LHCN-M2 (cell line): ENCODE measurements at places on chromosomes 2 and 18. TPM values are rescaled to one million over a fixed set of nuclear protein-coding genes. Genes with fewer than 3 reads are reported as not detected.

MEP1B gene
- not detected in 2 replicates for total RNA-seq

LRRC30 gene
- total RNA-seq, result not detected in 2 replicates

ARHGAP15 gene
- 0.11 TPM in 1 of 2 replicates, not detected in the other for total RNA-seq

PLGLB1 gene
- 0.34 and 0.96 TPM in 2 replicates for total RNA-seq

EVX2 gene
- not detected in 2 replicates for total RNA-seq

DNA sequence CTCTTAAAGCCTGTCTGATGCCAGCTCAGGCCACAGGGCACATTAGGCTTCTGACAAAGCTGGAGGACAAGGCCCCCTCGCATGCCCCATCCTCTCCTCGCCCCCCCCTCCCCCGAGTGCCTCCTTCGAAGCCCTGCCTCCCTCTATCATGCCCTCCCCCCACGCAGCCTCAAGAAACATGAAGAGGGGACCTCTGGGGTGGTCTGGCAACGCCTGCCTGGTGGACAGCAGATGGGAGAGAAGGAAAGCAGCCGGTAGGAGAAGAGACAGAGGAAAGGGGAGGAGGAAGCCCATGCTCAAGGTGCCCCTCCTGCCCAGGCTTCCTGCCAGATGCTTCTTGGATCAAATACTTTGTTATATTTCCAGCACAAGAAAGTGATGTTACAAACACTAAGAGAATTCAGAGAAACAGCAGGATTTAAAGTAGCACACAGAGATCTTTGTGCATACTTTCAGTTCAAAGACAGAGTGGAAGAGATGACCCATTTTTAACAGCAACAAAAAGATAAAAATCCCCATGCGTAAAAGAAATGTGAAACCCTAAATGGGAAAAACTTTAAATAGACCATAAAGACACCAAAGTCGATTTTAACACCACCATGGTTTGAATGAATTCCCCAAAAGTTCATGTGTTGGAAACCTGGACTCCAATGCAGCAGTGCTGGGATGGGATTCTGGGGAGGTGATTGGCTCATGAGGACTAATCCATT is 19.0 kb downstream of the BOK start:
- no peak for DNase-seq

DNA sequence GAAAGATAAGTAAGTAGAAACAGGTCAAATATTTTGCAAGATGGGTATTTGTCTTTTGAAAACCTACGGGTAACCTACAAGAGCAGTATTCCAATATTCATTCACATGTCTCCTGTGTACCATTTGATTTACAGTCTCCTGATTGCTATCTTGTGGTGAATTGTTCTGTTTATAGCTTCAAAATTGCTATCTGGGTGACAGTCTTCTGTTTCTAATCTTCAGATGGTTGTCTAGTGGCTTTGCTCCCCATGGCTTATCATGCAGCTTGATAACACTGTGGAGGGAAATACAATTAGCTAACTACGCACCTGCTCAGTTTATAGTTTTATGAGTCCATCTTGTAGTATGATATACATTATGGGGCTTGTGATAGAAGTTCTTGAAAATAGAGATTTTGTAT is 816.8 kb downstream of the CPS1 start:
- no peak for DNase-seq

GRCh38 chr2:681312-681711 is 4.1 kb upstream of the TMEM18 start:
- DNase-seq, result no peak

DNA sequence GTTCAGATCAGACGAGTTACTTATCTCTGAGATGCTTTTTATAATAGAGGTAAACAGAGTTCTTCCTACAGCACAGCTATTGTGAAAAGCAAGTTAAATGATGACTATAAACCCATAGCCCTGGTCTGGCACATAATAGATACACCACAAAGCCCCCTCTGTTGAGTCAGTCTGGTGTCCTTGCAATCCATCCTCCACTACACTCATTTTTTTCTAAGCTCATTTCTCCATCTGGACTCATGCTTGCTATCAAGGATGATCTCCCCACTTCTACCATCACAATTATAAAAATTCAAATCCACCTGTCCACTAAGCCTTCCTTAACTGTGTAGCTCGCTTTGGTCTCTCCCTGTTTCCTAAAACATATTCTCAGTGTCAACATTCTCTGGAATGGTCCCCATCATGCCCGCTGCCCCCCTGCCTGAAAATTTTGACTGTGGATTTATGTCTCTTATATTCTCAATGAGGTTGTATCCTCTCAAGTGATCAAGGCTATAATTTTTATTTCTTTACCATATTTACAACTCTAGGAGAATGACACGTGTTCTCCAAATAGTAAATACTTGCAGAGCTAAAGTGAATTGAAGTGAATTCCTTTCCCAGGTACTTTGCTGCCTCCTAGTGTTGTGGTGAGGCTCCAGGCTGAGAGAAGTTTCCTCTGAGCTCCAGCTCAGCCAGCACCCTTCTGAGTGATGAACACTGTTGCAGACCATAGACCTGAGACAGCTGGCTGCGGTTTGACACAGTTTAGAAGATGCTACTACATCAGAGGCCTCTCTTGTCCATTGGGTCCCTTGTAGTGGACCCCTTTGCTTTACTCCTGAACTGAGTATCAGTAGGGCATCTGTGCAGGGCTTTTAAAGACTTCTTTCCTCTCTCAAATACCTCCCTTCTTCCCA is 108.7 kb downstream of the DPP10 start:
- no peak for DNase-seq

- DNase-seq, result peak; percentile 47
These were observed 81.4 kb upstream of the CABLES1 start for GRCh38 chr18:23053776-23054457.

DNA sequence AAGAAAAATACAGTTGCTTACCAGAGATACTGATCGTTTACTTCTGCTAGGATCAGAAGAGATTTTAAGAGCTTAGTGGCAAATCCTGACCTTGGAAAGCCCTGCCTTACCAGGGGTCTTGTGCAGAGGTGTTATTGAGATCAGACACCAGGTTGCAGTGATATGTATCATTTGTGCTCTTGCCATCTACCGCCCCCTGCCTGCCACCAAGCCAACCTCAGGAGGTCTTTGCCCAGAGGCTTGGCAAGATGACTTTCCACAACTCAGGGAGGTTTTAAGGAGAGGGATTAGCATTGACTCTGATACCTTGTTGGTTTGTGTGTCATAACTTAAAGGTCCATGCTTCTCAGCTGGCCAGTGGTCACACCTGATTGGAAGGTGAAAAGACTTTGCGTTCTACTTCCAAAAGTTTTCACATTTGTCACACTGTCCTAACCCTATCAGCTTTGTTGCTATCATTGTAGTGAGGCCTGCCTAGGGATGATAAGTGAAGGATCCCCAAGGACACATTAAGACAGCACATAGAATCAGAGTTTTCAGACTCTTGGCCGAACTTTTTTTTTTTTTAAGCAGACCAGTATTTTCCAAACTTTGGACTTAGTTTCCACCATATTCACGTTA is 46.2 kb upstream of the MGAT5 start:
- peak; percentile 52 for DNase-seq

DNA sequence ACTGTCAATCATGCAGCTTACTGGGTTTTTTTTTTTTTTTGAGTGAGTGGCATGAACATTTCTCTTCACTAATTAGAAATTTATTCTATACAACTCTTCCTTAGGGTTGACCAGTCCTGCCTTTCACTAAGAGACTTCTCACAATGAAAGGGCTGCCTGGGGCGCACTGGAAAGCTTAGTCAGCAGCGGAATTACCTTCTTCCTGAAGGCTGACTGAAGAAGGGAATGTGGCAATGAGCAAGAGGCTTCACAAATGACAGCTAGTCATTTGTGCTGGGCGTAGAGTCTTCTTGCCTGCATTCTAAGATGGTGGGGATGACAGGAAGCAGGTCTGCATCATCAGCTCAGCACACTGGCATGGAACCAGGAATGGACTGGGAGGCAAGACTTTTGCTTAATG is 15.6 kb upstream of the SCN3A start:
- no peak for DNase-seq

DNA sequence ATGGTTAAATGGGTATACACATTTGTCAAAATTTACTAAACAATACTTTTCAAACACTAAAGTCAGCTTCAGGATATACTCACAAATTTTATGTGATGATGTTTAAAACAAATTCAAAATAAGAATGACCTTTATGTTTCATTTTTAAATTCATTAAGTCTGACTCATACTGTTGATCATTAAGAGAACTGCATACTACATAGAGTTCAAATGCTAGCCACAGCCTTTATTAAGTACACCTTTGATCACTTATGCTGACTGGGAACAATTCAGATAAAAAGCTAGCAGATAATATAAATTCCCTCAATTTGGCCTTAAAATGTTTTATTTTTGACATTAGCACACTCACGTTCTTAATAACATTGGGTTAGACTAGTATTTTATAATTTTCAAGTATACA is 14.1 kb downstream of the LMAN1 start:
- DNase-seq, result no peak

DNA sequence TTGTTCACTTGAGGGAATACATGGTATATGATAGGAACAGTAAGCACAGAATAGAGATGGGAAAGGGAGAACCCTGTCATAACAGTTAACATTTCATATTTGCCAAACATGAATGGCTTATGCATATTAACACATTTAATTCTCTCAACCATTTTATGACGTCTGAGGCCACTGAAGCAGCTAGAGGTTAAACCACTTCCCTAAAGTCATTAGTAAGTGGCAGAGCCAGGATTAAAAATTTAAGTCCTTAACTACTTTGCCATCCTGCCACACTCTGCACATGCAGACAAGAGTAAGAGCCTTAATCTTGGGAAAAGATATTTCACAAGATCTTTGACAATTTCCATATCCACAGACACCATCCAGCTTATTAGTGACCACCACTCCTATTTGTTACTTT is 2.1 kb downstream of the LIPT1 start:
- no peak for DNase-seq

DNA sequence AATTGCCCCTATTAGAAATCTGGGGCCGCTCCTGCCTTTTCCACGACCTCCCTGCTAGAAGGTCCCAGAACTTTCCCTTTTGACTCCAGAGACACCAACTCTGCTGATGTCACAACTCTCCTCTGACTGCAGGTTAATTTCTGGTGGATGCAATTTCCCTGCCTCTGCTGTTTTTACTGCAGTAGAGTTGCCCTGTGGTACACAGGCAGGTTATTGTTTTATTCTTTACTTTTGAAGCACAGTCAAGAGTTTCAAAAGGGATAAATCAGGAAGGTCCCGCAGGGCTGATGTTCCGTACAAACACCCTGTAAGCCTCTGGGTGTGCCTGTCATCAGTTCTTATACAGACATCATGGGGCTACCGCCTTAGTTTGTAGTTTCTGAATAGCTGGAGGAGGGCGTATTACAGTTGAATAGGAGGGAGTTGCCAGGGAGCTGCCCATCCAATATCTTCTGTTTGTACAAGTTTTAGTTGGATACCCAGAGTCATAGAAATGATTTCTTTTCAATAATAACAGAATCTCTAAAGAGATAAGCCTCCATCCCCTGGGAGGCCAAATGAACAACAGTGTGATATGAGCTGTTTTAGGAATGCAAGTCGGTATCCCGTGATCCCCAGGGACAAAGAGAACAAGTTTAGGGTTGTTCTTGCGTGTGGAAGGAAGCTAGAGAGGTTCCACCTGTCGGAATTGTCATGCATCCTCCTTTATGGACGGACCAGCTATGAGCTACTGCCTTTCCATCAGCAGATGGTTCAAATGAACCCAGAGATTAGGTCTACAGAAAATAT is 108.4 kb upstream of the COPS8 start:
- peak; percentile 3 for DNase-seq

DNA sequence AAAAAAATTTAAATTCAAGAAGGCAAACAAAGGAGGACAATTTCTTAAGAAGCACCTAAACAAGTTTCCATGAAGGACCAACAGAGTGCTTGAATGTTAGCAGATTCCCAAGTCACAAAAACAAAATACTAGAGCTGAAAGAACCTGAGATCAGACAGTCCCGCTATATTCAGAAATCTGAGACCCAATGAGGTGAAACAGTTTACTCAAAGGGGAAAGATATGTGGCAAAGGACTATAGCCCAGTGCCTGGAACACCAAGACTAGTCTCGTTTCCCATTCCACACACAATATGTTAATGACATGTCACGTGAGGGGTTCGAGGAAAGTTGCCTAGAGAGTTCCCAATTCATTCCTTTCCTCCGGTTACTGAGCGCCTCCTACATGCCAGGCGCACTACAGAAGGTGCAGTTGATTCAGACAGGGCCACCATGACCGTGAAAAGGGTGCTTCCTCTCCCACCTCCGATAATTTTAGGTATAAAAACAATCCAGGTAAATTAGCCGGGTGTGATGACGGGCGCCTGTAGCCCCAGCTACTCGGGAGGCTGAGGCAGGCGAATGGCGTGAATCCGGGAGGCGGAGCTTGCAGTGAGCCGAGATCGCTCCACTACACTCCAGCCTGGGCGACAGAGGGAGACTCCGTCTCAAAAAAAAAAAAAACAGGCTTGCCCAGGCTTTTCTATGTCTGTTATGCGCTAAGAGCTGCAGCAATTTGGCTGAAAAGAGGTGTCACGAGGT is 617 bp downstream of the SRBD1 start:
- DNase-seq, result peak; percentile 81

DNA sequence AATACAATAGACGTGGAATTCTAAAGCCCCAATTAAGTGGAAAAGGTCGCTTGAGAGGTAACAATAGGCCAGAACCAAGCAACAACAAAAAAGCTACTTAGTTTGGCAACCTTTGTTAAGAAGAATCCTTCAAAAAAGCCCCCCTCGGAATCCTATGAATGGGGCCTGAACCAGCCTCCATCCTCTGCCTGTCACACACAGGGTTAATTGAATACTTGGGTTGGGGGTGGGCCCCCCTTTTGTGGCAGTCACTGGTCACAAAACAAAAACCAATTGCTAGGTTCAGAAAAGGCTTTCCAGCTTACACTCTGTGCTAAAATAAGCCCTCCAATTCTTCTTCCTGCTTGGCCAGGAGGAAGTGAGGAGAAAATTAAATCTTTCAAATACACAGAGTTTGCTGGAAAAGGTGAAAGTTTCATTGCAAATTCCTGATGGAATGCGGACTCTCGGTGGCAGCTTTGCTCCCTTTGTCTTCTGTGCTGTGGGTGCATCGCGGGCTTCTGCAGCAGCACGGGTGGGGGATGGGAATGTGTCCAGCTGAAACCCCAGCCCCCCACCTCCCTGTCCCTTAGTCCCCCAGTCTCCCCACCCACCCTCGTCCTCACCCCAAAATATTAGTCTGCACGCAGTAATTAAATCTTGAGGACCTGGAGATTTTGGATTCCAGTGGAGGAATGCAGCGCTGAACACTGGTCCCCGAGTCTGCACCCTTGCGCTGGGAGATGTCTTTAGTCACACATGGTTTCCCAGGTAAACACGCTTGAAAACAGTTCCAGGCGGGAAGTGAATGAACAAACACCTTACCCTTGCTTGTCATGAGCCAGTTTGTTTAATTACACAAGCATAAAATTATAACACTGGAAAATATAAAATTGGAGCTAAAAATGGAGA is 254.3 kb downstream of the SOX11 start:
- DNase-seq, result no peak

GRCh38 chr2:67840460-67841068 is 222.2 kb downstream of the C1D start:
- DNase-seq, result peak; percentile 59

DNA sequence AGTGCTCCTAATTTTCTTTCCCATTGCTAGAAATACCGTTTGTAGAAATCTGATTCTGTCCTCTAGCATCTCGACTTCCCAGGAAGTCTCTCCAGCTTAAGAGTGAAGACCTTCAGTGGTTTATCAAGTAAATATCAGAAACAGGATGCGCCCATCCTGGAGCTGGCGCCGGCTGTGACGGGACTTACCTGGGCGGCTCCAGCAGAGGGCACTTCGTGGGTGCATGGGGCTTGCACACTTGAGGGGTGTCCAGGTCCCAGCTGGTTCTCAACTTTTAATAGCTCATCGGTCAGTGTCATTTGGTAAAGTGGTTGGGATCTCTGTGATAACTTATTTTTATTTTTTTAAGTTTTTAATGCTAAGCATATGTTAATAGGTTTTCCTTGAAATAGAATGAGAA is 167.0 kb upstream of the TPO start:
- DNase-seq, result no peak

- no peak for DNase-seq
These were observed 108.3 kb upstream of the NCKAP5 start for GRCh38 chr2:133676392-133677130.
